NCI-H1092 (cell line): ENCODE measurements at places on chromosomes 11 and 22.

DNA sequence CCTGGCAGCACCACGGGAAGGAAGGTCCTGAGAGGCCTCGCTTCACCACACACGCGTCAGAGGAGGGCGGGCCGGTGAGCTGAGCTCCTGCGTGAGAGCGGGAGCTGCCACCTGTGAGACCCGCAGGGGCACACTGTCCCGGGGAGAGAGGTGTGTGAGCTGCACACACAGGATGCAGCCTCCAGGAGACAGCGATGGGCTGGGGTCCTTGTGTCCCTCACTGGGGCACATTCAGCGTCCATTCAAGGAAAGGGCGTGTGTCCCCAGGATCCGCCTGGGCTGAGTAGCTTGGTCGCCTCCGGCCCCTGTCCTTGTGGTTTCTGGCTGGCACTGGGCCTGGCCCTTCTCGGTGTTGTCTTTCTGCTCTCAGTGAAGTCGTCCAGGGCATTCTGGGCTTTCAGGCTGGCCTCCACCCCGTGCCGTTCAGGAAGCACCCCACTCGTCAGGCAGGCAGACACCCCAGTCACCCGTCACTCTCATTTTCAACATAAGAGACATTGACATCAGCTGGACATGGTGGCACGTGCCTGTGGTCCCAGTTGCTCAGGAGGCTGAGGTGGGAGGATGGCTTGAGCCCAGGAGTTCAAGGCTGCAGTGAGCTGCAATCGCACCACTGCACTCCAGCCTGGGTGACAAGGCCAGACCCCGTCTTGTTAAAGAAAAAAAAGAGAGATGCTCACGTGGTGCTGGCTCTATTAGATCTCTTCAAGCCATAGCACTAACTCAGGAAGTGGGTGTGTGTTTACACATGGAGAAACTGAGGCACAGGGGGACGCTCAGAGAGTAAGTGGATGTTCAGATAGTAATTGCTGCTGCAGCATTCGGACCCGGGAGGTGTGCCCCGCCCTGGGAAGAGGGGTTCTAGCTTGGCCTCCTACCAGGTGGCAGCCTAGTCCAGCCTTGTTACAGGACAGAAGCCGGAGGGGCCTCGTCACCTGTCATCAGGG, 1081.6 kb downstream of the BRD1 start:
- DNase-seq, result no peak

DNA sequence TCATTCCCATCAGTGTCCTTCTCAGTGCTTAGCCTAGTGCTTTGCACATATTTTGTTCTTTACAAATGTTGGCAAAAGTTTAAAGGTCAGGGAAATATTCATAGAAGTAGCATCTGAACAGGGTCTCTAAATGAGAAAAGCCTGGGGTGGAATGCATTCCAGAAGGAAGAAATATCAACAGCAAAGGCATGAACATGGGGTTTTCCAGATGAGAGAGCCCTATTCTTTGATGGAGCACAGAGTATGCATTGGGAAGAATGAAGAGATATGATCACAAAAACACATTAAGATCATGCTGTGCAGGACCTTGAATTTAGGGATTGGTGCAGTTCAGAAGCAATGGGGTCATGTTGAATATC, 140.2 kb downstream of the SNX19 start:
- DNase-seq, result no peak

- no peak for DNase-seq
Measured at GRCh38 chr11:103618528-103618927, 417.9 kb upstream of the DDI1 start.

DNA sequence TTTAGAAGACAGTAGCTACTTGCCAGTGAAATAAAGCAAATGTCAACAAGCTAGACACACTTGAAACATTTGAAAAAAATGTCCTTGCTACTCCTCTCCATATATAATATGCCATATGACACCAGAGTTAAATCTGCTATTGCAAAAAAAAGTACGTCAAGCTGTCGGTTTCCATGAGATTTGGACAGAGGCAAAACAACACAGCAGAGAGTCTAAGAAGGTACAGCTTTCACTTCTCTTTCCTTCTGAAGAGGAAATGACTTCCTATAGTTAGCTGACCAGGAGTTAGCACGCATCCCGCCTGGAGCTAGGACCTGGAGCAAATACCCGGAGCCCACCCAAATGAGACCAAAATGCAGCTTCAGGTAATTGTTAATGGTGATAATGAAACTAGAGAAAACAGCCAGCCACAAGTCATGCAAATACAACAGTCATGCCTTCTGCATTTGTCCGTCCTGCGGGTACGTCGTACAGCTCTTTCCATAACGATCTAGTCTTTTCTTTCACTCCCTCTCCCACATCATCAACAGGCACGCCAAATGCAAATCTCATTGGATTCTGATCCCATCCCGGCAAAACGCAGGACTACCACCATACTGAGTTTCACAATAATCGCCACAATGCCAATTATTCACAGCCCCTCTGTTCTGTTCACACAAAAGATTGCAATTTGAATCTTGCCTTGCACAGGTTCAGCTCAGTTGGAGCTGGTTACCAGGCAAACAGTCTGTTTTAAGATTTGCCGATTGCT, 395.0 kb upstream of the CCDC90B start:
- no peak for DNase-seq

DNA sequence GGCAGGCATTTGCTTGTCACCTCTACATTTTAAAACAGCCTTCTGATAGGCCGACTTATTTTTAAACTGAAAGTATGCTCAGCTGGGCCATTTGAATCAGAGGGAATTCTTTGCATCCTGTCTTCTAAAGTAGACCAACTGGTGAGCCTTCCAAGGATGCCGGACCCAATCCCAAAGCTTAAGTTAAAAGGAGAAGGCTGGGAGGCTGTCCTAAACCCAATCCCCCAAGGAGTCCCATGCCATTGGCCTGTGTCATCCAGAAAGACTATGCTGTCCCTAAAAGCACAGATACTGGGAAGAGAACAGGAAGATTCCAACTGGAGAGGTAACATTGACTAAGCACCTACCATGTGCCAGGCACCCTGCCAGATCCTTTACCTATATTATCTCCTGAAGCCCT, 18.0 kb downstream of the TENM4 start:
- DNase-seq, result no peak

- DNase-seq, result no peak
Measured at GRCh38 chr11:36454941-36455631, 55.0 kb downstream of the TRAF6 start.

- DNase-seq, result no peak
Measured at GRCh38 chr22:45212992-45213751, 27.5 kb downstream of the KIAA0930 start.

- DNase-seq, result no peak
Measured at GRCh38 chr11:12247543-12248254, 129.7 kb upstream of the PARVA start.

DNA sequence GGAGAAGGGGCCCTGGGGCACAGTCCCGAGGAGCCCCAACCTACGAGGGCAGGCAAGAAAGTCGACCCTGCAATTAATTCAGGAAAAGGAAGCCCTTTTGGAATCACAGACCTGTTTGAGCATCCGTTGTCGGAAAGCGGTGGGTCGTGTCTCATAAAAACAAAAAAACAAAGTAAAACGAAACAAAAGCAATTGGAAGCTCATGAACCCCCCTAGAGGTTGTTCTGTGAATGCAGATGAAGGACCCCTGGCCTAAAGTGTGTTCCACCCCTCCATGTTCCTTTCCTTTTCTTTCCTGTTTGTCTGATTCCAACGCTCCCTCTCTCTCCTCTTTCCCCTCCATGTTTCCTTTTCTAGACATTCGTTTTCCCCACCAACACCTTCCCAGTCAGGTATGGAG, 203.7 kb downstream of the GRIK4 start:
- DNase-seq, result no peak

DNA sequence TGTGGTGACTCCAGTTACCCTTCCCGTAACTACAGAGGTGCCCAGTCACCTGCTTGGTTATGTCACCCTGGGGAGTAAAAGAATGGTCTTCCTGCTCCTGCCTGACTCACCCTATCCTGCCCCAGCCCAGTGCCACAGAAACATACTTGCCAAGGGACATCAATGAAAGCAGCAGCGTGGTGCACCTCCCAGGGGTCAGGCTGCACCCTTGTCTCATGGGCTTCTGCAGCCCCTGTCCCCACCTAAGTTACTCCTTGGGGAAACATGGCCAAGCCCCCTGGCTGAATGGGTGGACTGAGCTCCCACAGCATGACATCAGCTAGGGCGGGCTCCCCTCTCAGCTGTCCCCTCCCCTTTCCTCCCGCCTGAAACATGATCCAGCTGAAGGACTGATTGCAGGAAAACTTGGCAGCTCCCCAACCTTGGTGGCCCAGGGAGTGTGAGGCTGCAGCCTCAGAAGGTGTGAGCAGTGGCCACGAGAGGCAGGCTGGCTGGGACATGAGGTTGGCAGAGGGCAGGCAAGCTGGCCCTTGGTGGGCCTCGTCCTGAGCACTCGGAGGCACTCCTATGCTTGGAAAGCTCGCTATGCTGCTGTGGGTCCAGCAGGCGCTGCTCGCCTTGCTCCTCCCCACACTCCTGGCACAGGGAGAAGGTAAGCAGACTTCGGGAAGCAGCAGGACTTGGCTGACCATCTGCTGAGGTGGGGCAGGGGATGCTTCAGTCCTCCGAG, at the start of gene HTR3A:
TSS of gene HTR3A (plus strand) at position 368 of the 730 bp plus-strand sequence. CDS start at position 586, 218 bp downstream.
- peak; percentile 85 for DNase-seq
